ENCODE measurements at places on chromosomes 16 and 17.

GRCh38 chr17:29526322-29526721 lies 40.5 kb downstream of the ABHD15 start:
- DNase-seq = no peak

GRCh38 chr17:70492368-70492767 lies 323.0 kb downstream of the KCNJ2 start:
- DNase-seq = no peak

GRCh38 chr16:83336603-83337002 lies 471.2 kb upstream of the HSBP1 start:
- DNase-seq = no peak

DNA sequence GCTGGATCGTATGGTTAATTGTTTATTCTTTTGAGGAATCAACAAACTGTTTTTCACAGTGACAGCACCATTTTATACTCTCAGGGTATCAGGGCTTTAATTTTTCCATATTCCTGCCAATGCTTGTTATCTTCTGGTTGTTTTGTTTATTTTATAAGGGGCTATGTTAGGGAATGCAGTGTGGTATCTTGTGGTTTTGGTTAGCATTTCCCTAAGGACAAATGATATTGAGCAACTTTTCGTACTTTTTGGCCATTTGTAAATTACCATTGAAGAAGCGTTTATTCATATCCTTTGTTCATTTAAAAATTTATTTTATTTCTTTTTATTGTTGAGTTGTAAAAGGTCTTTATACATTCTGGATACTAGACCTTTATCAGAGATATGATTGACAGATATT lies 322.0 kb upstream of the SALL1 start:
- no peak for DNase-seq

- no peak for DNase-seq
Measured at GRCh38 chr17:74527081-74527480, 4.2 kb downstream of the CD300LB start.

DNA sequence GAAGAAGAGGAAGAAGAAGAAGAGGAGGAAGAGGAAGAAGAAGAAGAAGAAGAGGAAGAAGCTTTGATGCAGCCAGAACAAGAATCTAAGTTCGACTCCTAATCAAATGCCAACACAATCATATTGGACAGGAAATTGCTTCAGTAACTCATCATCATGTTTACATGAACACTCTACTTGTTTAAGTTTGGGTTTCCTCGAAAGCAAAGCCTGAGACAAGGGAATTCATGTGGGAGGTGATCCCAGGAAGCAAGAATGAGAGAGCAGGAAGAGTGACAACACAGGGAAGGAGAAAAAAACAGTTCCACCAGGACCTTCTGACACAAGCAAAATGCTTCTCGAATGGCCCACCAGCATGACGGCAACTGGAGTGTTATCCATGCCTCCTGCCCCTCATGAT lies 279.0 kb downstream of the PMP22 start:
- DNase-seq = no peak

DNA sequence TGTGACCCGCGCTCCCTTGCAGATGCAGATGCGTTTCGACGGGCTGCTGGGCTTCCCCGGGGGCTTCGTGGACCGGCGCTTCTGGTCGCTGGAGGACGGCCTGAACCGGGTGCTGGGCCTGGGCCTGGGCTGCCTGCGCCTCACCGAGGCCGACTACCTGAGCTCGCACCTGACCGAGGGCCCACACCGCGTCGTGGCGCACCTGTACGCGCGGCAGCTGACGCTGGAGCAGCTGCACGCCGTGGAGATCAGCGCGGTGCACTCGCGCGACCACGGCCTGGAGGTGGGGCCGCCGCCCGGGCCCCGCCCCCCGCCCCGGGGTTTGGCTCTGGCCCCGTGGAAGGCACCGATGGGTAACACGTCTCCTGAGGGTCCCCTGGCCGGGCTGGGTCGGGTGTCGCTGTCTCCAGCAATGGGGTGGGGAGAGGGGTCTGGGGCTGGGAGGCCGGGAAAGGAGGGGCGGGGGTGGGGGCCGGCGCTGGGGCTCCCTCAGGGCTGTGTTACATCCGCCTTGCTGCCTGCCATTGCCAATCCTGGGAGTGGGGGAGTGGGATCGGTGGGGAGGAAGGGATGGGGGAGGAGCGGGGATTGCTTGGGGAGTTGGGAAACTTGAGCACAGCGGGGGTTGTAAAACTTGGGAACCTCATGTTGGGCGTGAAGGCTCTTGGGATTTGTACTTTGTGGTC lies 737 bp downstream of the NUDT16L1 start:
- no peak for DNase-seq

DNA sequence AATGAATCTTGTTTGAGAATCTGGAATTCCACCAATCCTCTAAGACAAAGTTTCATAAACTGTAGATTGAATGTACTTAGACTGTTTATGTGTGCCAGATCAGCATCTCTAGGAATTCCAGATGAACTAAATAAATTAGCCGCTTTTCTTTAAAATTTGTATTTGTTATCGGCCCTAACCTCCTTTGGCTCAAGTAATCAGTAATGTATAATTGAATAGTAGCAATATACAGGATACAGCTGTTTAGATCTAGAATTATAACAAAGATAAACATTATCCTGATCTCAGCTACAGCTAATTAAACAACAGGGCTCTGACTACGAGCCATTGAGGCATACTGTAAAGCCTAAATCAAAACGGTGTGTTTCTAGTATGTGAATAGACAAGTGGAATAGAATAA lies 120.3 kb downstream of the CYB561 start:
- DNase-seq = no peak

DNA sequence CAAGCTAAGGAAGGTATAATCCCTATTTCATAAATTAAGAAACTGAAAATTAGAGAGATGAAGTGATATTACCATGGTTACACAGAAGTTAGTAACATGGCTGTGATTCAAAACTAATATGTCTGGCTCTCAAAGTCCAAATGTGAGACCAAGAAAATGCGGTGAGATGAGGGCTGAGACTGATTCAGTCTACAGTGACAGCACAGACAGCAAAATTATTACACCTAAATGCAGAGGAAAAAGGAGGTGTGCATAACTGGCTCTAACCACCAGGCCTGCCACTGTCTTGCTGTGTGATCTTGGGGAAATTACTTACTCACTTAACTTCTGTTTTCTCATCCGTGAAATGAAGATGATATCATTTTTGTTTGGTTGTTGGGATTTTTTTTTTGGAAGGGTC lies 270.0 kb upstream of the SOX9 start:
- no peak for DNase-seq

DNA sequence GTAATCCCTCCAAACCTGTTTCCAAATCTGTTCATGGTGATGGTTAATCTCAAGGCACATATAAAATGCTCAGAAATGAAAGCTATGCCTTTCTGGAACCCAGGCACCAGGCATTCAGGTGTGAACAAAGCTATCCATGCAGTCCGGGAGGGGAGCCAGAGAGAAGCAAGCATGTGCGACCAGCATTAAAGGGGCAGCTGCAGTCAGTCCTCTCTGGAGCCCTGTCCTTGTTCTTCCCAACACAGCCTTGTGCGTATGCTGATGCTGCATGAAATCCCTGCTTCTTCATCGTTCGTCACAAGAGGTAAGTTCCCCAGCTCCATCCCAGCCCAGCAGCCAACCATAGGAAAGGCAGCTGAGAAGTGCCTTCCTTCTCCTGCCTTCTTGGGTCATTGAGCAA lies 148.7 kb downstream of the GRIN2A start:
- DNase-seq = no peak

DNA sequence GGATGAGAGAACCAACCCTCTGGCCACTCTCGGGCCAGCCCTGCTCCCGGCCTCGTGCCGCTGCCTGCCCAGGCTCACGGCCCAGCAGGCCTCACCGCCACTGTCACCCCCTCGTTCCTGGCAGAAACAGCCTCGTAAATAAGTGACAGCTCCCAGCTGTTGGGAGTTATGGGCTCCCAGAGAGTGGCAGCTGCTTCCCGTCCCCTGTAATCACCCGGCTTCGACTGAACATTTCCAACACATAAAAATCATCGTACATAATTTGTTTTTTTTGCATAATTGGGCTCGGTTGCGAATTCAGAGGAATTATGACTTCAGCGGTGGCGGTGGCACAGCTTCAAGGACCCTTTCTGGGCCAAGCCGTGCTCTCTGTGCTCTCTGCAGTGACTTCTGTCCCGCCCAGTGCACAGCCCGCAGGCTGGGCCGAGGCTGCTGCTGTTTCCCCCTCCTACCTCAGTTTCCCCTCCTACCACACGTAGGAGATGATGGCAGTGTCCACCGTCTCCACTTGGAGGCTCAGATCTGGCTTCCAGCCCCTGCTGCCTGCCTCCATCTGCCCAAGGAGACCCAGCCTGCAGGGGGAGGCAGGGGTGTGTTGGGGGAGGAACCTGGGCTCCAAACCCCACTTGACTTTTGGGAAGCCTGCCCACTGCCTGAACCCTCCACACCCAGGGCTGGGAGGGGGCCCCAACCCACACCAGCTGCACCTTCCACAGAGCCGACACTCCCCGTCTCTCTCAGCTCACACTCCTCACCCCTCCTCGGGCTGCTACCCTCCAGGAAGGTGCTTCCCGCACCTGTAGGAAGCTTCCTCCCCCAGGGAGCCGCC lies 84.9 kb downstream of the RTN4RL1 start:
- DNase-seq = no peak

DNA sequence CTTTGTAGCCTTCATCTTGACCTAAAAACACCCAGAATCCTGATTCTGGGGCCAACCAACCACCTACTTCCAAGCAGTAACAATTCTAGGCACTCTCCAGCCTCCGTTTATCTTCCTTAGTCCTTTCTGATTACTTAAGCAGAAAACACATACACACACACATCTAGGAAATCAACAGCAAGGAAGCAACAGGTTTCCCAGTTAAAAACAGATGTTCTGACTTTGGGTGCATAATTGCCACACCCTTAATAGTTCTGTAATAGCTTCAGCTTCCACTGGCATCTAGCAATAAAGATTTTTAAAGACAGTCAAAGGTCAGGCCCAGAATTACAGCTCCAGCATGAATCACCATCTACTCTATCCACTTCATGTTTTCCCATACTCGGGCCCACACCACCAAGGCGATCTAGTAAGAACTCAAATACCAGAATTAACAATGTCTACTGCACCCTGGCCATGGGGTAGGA lies 2.6 kb downstream of the ARHGAP17 start:
- DNase-seq = no peak

DNA sequence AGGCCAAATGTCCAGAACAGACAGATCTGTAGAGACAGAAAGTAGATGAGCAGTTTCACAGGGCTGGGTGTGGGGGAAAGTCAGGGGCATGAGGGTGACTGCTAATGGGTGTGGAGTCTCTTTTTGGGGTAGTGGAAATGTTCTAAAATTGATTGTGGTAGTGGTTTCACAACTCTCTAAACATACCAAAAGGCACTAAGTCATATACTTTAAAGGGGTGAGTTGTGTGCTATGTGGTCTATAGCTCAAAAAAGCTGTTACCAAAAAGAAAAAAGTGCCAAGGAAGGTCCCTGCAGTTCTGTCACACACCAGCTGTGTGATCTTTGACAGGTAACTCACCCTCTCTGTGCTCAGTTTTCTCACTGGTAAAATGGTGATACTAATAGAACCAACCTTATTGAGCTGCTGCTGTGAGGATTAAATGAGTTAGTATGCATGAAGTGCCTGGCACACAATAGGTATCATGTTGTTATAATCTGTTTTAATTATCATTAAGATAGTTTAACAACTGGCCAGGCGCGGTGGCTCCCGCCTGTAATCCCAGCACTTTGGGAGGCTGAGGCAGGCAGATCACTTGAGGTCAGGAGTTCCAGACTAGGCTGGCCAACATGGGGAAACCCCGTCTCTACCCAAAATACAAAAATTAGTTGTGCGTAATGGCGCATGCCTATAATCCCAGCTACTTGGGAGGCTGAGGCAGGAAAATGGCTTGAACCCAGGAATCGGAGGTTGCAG lies 10.3 kb downstream of the ITGAX start:
- no peak for DNase-seq

GRCh38 chr17:13636951-13637350 lies 35.2 kb upstream of the HS3ST3A1 start:
- no peak for DNase-seq

- no peak for DNase-seq
Measured at GRCh38 chr16:15052747-15053476, 3.0 kb downstream of the NTAN1 start.

GRCh38 chr17:48004983-48005382 lies 32.6 kb downstream of the COPZ2 start:
- no peak for DNase-seq

- DNase-seq = no peak
Measured at GRCh38 chr17:66508896-66509844, 206.8 kb downstream of the PRKCA start.

GRCh38 chr17:5784791-5785190 lies 200.5 kb upstream of the NLRP1 start:
- DNase-seq = no peak

- DNase-seq = no peak
Measured at GRCh38 chr17:35968520-35969054, 12.7 kb downstream of the CCL16 start.

DNA sequence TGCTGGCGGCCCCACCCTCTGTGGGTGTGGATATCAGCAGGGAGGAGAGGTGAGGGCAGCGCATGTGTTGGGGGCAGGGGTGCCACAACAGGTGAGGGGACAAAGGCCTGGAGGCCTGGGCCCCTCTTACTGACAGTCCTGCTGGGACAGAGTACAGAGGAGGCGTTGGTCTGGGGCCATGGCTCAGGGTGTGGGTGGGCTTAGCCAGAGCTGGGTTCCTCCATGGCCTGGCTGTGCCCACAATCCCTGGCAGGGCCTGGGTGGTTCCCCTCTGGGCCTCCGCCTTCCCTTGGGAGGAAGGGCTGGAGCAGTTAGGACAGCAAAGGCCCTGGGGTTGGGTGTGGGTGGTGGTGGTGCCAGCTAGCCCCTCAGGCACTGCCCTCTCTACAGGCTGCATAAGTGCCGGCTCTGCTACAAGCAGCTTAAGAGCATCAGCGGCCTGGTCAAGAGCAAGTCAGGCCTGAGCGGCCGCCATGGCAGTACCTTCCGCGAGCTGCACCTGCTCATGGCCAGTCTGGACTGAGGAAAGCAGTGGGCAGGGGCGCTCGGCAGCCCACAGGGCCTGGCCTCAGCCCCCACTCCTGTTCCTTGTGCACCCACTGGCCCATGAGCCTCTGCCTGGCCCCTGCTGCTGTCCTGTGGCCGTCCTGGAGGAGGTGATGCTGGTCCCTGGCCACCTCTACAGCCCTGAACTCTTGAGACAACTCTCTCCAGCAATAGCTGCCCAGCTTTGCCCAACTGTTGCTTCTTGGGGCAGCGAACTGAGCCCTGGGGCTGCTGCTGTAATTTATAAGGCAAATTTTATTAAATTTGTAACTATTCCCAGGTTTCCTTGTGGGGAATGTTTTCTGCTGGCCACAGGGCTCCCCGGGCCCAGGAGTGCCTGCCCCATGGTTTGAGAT lies 21.1 kb downstream of the KATNB1 start:
- DNase-seq = no peak

GRCh38 chr17:67194134-67194533 lies 50.9 kb downstream of the HELZ start:
- no peak for DNase-seq

DNA sequence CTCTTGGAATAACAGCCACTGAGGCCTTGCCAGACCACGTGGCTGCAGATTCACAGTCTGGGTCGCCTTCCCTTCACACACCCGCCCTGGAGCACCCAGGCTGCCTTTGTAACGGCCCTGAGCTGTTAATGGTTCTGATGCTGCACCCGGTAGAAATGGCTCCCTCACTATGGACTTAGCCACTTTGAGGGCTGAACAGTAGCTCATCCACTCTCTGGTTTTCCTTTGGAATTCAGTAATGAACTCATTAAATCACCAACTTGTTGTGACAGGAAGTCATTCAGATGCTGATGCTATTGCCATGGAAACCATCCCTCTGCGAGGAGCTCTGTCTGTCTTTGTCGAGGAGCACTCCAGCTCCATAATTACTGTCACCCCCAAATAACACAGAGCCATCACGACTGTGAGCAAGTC lies 59.2 kb downstream of the CDK5R1 start:
- peak; percentile 58 for DNase-seq
